Stimulated activated CD4-positive, alpha-beta T cell treated with anti-CD3 and anti-CD28 coated beads, Interleukin-2, amount 100 ng/mL, for 4 hours (primary cell): ENCODE measurements at places on chromosomes 6 and 20.

DNA sequence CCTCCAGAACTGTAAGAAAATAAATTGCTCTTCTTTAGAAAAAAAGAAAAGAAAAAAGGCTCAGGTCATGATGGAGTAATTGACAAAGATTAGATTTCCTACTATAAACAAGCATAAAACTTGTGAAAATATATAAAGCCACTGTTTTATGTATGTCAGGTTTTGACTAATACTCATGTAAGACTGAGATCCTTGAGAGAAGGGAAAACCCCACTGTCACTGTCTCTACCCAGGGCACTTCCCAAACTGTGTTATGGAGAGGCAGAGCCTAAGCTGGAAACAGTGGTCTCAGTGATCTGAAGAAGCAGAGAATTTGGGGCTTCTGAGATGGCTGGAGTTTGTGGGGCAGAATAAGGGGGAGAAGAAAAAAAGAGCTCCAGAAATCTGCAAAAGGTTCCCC, 7.6 kb downstream of the ACAT2 start:
- DNase-seq, result no peak

DNA sequence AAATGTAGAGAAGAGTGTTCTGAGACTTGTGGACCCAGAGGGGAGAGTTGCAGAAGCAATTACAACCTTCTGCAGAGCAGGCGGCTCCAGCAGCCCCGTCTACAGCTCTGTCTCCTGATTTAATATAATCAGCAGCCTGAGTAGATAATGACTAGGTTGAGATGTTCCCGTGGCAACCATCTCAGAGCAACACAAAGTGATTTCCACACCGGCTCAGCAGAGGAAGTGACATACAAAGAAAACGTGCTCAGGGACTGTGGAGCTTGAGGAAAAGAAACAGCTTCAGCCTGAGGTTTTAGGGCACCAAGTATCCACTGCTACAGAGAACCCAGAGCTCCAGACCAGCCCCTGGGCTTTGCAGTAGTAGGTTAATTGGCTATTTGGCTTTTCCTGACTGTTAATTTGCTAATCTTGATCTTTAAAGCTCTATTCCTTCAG, 136.4 kb downstream of the MTFR2 start:
- no peak for DNase-seq

DNA sequence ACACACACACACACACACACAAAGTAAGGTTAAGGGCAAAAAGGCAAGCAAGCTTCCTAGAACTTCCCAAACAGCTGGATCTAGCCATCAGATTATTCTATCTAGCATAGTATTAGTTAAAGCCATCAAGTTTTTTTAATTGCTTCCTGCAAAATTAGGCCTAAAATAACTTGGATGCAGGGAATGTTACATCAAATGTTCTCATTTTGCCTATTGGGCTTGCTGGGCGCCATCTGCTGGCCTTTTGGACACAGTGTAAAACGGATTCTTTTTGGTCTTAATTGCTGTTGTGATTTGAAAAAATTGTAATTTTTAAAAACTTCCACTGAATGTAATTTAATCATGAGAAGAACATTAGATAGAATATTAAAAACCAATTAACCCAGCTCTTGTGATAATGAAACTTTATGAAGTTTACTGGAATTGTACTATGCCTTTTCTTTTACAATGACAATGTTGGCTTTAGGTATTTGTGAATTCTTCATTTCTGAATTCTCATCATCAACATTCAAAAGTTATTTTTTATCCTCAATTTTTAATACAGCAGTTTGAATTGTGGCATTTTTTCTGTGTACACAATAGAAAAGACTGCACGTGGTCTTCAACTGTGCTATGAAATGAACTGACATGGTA, 6.8 kb downstream of the MKKS start:
- no peak for DNase-seq

- no peak for DNase-seq
These were observed 64.8 kb downstream of the FAM50B start for GRCh38 chr6:3913958-3914337.

GRCh38 chr6:12381587-12381986, 91.4 kb downstream of the EDN1 start:
- DNase-seq, result no peak

DNA sequence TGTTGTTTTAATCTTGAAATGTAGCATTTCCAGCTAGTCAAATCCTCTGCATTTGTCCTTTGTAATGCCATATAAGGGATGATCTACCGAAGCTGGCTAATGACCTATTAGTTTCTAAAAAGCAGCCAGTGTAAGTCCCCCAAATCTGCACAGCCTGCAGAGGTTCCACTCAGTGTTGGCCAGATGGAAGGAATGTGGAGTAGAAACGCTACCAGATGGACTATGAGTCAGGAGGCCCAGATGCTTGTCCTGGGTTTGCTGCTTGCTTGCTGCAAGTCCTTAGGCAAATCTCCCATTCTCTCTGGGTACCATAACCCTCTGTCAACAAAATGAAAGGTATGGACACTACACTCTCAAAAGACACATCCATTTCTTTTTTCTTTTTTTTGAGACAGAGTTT, 149.8 kb downstream of the BTBD9 start:
- DNase-seq, result no peak

- DNase-seq, result no peak
These were observed 782 bp downstream of the TRMT11 start for GRCh38 chr6:125987026-125987617.

GRCh38 chr6:44548319-44548718, 160.8 kb downstream of the CDC5L start:
- no peak for DNase-seq

- no peak for DNase-seq
These were observed 560 bp downstream of the YTHDF1 start for GRCh38 chr20:63215101-63216040.

DNA sequence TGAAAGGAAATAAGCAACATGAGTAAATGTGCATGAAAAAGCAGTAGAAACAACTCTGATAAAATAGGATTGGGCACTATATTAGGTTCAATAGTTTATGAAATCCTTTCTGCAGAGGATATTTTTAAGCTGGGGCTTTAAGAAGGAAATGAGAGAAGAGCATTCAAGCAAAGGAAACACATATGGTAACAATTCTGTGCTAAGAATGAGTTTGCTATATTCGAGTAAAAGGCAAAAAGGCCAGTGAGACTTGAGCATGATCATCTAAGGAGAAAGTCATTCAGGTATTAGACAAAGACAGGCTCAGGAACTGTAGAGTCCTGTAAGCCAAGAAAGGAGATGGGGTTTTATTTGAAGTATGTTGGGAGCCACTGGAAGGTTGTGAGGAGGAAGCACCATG, 387.1 kb upstream of the FLRT3 start:
- no peak for DNase-seq

- no peak for DNase-seq
These were observed 180.6 kb downstream of the FOXA2 start for GRCh38 chr20:22403632-22404361.

DNA sequence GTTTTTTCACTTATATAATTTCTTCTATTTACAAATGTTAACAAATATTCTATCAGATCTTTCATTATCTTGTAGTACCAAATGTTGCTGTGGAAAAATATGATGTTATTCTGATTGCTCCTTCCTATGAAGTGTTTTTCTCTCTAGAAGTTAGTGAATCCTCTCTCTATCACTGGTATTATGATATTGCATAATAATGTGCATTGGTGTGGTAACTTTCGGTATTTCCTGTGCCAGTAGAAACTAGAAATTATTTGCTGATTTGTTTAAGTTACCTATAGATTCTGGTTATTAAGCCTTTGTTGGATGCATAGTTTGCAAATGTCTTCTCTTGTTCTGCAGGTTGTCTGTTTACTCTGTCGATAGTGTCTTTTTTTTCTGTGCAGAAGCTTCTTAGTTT, 342.5 kb downstream of the CENPW start:
- no peak for DNase-seq

DNA sequence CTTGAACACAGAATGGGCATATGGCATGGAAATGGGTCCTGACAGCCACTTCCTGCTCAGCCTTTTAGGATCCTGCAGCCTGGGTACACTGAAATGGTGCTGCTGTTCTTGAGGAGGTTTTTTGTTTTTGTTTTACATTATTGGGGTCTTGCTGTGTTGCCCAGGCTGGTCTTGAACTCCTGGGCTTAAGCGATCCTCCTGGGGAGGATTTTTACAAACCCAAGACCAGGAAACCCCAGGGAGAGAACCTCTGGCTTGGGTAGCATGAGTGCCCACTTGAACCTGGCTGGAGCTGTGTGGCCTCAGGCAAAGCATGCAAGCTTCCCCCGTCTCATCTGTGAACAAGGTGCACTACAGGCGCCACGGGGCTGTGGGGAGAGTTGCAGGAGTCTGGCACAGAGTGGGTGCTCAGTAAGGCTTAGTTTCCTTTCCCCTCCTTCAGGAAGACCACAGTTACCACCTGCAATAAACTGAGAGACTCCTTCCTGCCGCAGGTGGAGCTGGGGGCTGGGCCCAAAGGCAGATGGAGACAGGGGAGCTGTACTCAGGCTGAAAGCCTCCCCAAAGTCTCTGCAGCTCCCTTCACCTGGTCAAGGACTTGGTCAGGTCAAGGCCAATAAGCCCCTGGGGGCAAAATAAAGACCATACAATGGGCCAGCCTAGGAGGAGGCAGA, 1.8 kb downstream of the SLA2 start:
- peak; percentile 57 for DNase-seq

- DNase-seq, result no peak
These were observed 8.7 kb upstream of the ECT2L start for GRCh38 chr6:138787138-138787537.

GRCh38 chr6:24696097-24696496, 22.9 kb downstream of the C6orf62 start:
- DNase-seq, result no peak

- no peak for DNase-seq
These were observed 522.9 kb downstream of the CDH26 start for GRCh38 chr20:60480950-60481742.

DNA sequence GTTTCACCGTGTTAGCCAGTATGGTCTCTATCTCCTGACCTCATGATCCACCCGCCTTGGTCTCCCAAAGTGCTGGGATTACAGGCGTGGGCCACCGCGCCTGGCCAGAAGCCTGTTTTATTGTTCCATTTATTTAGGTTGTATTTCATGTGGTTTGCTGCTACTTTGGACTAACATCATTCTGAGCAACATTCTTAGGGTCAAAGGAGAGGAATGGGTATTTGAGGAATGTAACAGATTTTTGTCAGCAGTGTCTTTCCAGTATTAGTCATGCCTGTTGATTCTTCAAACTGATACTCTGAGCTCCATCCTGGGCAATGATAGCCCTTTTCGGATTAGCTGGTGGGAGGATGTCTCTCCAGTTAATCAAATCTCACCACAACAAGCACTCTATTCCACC, 213.0 kb upstream of the CITED2 start:
- DNase-seq, result no peak

GRCh38 chr20:57967364-57967763, 257.5 kb upstream of the PMEPA1 start:
- DNase-seq, result no peak

DNA sequence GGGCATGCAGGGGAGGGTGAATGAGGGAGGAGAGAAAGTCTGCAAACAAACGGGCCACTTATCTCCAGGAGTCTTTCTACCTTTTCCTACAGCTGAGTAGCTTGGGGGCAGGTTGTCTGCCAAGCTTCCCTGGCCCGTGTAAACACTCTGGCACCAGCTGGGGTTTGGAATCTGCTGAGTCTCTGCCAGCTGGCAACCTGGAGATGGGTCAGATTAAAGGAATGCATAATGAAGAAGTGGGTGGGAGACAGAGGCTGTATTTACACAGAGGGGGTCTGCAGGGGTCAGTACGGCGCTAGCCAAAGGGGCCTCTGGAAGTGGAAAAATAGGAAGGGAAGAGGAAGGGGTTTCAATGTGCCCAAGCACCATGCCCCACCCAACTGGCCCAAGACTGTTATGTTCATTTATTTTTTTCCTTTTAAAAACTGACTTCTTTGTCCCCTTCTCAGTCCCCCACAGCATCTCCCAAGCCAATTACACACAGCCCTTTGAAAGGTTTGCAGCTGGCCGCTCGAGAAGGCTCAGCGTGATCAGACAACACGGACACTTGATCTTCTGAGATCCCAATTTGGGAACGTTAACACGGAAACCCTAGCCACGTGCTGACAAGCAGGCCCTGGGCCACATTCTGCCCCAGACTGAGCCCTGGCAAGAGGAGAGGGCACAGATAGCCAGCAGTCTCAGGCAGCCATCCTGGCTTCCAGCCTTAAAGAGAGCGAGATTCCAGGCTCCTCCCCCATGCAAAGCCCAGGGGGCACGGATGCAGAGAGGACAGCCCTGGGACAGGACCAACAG, 25.2 kb downstream of the TRAM2 start:
- no peak for DNase-seq

- no peak for DNase-seq
These were observed 420.6 kb upstream of the MMS22L start for GRCh38 chr6:97703661-97704060.

DNA sequence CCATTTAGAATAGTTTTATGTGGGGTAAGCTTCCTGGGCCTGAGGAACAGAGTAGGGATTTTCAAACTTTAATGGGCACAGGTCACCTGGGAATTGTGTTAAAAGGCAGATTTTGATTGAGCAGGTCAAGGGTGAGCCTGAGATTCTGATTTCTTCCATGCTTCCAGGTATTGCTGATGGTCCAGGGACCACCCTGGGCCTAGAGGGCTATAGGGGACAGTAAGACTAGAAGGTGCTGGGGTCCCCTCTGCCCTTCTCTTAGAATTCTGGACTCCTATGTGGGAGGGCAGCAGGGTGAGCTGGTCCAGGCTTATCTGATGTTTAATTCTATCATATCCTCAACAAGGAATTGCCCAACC, 2.6 kb downstream of the DDR1 start:
- no peak for DNase-seq

DNA sequence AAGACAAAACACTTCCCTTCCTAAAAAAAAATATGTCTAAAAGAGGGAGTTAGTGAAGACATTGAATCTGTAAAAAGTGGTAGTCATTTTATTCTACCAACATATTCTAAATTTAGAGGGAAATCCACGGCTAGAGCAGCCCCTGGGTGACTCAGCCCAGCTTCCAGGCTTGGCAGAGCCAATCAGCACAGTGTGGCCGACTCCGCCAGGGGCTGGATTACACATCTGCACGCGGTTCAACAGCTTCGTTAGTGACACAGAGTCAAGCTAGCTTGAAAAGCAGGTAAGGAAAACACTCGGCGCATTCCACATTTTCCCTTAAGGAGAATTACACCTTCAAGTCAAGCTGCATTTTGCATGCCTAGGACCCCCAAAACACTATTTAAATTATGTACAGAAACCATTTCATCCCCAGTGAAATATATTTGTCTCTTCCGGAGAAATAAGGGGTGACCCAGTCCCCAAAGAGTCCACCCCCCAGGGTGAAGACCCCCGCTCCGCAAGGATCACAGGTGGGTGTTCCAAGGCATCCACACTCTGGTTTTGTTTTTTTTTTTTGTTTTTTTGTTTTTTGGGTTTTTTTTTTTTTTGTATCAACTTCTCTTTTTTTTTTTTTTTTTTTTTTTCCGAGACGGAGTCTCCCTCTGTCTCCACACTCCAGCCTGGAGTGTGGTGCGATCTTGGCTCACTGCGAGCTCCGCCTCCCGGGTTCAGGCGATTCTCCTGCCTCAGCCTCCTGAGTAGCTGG, 58.4 kb upstream of the ARID1B start:
- no peak for DNase-seq

- no peak for DNase-seq
These were observed 15.4 kb downstream of the BPIFA2 start for GRCh38 chr20:33183312-33183711.
